ENCODE measurements at places on chromosomes 3 and 15.
A peak's percentile ranks its signal among the peaks of the same experiment; 100 is the strongest.

GRCh38 chr3:151156618-151157216, 46.3 kb downstream of the GPR171 start:
- peak; percentile 36 for DNase-seq

GRCh38 chr3:19264424-19264823, 116.1 kb downstream of the KCNH8 start:
- no peak for DNase-seq

- no peak for DNase-seq
These were observed 37.6 kb upstream of the EPHB3 start for GRCh38 chr3:184523825-184524615.

DNA sequence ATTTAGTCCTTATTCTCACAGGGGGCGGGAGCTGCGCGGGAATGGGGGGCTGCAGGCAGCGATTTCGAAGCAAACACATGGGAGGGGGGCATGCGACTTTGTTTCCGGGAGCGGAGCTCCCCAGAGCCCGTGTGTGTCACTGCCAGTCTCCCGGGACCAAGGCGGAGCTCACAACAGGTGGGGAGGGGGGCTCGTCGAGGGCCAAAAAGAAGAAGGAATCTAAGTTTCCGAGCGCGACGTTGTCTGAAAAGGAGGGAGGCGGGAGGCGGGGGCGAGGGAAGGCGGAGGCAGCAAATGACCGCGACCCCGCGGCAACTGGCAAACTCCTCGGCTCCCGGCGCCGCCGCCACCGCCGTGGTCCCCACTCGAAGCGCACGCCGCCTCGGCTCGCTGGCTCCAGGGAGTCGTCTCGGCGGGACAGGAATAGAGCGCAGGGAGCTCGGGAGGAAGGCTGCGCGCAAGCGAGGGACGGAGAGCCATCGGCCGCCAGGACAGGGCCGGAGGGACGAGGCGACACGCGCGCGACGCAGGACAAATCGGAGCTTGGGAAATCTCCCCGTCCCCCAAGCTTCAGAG, 1.4 kb downstream of the FOXP1 start:
- no peak for DNase-seq

DNA sequence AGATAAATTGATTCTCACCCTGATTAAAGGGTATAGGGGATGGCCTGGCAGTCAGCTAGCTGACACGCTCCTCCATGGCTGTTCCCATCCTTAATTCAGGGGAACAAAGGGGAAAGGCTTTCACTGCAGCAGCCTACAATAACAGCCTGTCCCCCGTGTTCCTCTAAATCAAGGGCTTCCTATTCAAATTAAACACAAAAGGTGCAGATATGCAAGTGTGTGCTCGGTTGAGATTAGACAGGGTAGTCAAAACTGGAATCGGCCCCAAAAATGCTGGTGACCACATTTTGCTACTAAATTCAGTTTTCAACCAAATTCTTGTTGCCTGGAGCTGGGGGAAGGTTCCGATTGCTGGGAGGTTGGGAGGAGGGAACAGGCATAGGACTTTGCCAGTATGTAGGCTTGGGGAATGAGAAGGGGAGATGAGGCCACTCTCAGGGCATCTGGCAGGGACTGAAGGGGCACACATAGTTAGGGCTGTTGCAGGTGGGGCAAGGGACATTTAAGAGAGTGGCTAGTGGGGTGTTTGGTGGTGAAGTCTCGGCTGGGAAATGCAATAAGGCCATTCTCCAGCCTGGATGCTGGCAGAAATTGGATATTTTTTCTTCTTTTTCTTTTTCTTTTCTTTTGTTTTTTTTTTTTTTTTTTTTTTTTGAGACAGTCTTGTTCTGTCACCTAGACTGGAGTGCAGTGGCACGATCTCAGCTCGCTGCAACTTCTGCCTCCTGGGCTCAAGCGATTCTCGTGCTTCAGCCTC, 32.9 kb upstream of the CTSH start:
- DNase-seq: no peak

- DNase-seq: no peak
These were observed 79.7 kb downstream of the SEC22A start for GRCh38 chr3:123281406-123281805.

GRCh38 chr15:62546628-62547027, 381.5 kb upstream of the C2CD4B start:
- DNase-seq: no peak

DNA sequence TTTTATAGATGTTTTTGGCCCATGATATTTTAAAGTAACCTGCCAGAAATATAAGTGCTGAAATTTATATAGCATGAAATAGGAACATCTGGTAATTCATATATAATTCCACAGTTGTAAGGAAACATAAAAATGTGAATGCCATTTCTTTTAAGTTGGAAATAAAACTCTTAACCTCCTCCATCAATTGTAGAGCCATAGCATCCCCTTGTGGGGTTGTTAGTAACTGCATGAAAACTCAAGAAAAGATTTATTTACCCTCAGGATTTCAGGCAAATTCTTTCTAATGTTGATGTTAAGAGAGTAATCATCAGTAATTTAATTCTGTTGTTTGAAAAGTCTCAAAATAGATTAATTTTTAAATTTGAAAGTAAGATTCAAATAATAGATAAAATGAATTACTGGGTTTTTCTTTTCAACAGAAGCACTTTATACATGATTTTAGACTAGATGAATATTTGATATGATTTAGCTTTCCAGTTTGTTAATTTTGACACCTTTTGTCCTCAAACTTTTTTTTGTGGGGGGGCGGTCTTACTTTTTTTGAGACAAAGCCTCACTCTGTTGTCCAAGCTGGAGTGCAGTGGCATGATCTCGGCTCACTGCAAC, 74.7 kb downstream of the RASA2 start:
- DNase-seq: peak; percentile 42

DNA sequence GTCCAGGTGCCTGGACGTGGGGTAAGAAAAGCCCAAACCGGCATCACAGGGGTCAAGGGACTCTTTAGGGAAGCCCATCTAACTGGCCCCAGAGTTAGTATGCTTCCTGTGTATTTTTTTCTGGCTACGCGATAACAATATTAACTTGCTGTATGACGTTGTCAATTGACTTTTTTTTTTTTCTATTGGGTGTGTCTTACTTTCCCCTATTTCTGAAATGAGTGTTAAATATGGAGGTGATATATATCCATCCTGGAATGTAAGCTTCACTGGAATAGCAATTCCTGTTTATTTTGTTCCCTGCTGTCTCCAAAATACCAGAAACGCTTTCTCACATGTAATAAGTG, 598 bp upstream of the GMNC start:
- no peak for DNase-seq

DNA sequence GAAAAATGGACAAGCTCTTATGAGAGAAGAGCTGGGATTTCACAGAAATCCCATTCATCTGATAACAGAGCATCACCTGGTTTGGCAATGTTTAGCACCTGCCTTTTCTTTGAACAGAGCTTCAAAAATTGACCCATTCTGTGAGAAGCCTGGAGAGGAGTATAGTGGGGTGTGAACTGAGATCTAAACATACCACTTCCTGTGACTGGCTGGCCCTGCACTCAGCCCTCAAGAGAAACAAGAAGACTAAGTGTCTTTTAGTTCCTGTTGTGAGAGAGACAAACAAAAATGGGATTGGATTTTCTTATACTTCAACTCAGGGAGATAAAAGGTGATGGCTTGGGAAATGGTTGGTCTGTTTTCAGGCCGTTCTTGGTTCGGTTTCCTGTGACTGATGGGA, 1060.2 kb downstream of the ROBO1 start:
- DNase-seq: no peak

- DNase-seq: no peak
These were observed 56.9 kb downstream of the CD200R1L start for GRCh38 chr3:112789787-112790186.

- DNase-seq: no peak
These were observed 80.6 kb downstream of the ADAMTSL3 start for GRCh38 chr15:83734487-83734886.

DNA sequence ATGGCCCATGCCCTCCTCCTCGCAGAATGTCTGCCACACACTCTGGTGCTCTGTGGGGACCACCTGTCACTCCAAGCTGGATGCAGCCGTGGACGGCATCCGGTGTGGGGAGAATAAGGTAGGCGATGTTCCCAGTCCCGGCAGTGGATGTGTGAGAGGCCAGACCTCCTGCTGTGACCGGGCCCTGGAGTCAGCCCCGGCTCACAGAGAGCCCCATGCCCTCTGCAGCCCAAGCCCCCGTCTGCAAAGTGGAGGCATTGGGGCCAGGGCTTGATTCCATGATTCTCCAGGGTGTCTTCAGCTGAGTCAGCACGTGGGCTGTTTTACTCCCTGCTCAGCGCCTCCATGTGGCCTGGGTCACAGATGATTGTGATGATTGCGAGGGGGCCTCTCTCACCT, 32.2 kb downstream of the GOLGA6L10 start:
- no peak for DNase-seq

- no peak for DNase-seq
These were observed 27.6 kb upstream of the GAP43 start for GRCh38 chr3:115595611-115596275.

DNA sequence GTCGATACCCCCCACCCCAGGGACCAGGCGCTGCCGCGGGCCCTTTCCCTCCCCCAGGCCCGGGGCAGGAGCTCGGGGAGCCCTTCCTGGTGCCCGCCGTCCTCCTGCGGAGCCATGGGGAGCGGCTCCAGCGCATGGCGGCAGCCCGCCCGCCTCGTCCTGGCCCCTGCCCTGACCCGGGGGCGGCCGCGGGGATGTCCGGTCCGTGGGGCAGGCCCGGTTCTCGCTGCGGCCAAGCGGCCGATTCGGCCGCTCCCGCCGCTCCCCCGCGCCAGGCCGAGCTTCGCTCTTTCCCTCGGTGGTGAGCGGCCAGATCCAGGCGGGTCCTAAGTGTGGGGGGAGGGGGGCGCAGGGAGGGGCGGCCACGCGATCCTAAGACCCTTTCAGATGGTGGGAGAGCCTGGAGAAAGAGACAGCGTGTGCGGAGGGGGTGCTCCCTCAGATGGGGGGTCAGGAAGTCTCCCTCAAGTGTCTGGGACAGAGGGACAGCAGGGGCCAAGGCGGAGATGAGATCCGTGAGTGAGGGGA, 1.3 kb downstream of the NEIL1 start:
- no peak for DNase-seq

GRCh38 chr3:49924683-49925082, 4.9 kb downstream of the MON1A start:
- DNase-seq: peak; percentile 41

GRCh38 chr3:158134363-158134762, 24.5 kb downstream of the RSRC1 start:
- DNase-seq: no peak

DNA sequence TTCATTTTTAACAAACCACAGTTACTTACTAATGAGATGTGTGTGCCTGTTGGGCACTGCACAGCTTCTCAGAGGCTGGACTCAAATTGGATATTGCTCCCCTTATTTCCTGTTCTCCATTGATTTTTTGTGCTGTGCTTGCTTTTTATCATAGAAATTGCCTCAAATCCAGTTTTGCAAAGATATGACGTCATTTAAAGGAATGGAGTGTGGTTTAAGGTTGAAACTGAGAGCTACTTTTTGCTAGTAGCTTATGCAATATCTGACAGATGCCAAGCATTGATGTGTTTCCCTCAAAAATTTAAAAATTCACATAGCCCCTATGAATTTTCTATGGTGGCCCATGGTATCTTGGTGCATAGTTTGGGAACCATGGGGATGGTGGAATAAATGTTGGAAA, 67.7 kb upstream of the ROPN1 start:
- peak; percentile 28 for DNase-seq

DNA sequence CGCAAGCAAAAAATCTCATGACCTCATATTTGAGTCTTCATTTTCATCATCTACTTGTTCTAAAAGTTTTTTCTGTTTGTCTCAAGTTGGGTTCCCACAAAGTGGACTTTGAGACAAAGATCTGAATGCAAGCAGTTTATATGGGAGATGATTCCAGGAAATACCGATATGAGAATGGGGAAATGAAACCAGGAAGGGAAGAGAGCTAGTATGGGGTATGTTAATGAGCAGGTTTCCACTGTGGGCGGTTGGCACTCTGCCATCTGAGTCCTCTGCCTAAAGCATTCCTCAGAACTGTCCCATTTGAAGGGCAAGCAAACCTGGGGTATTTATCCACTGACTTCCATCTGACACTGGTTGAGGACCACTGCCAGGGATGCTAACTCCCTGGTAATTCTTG, 8.8 kb downstream of the ADPRH start:
- DNase-seq: no peak

GRCh38 chr3:153621953-153622352, 459.9 kb downstream of the RAP2B start:
- DNase-seq: no peak

- DNase-seq: no peak
These were observed 2.9 kb downstream of the XPC start for GRCh38 chr3:14175383-14176037.

DNA sequence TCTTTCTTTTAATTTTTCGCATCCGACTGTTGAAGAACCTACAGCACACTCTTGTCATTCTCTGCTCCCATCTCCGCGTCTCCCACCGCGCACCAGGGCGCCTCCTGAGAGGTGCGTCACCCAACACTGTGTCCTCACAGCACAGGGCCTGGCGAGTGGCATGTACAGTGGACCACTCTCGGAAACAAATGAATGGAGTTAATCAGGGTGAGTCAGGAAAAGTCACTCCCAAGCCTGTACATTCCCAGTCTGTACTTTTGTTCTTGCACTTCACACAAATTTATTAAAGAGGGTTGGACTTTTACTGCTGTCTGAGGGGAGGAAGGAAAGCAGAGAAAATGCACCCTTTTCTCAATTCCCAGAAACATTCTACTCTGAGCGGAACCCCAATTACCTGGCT, 625 bp downstream of the COL6A6 start:
- DNase-seq: no peak

DNA sequence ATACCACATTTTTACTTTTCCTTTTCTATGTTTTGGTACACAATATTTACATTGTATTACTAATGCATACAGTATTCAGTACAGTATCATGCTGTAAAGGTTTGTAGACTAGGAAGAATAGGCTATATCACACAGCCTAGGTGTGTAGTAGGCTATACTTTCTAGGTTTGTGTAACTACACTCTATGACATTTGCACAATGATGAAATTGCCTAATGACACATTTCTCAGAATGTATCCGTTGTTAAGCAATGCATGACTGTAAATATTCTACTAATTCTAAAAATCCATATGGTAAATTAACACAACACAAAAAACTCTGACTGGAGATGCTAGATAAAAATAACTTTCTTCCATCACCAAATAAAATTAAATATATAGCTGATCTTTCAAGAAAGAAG, 16.2 kb downstream of the NEDD4 start:
- DNase-seq: no peak

- no peak for DNase-seq
These were observed 265.2 kb upstream of the UBE2E1 start for GRCh38 chr3:23540600-23540999.

DNA sequence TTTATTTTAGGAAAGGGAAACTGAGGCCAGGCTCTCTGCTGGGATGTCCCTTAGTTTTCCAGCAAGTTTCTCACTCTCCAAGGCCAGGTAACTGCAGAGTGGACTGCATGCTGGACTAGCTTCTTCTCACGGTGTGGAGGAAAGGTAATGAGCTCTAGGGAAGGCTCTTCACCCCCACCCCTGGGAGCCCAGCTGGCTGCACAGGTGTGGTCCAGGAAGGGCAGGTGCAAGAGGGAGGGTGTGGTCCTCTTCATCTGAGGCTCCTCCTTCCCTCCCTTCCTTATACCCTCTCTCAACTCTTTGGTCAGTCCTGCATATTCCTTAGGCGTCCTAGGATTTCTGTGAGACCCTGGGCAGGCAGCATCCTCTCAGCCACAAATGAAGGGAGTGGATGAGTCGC, 33.9 kb downstream of the RNU5B-1 start:
- DNase-seq: no peak

GRCh38 chr15:101250873-101251829, 697 bp downstream of the CHSY1 start:
- DNase-seq: no peak

All from HS-5 (cell line).